ENCODE measurements at places on chromosomes 12 and 14.
A peak's percentile ranks its signal among the peaks of the same experiment; 100 is the strongest.

- DNase-seq = peak; percentile 62
Measured at GRCh38 chr14:61452452-61452851, 131.1 kb downstream of the PRKCH start.

GRCh38 chr12:90628213-90628612 is 326.8 kb downstream of the CCER1 start:
- DNase-seq = no peak

DNA sequence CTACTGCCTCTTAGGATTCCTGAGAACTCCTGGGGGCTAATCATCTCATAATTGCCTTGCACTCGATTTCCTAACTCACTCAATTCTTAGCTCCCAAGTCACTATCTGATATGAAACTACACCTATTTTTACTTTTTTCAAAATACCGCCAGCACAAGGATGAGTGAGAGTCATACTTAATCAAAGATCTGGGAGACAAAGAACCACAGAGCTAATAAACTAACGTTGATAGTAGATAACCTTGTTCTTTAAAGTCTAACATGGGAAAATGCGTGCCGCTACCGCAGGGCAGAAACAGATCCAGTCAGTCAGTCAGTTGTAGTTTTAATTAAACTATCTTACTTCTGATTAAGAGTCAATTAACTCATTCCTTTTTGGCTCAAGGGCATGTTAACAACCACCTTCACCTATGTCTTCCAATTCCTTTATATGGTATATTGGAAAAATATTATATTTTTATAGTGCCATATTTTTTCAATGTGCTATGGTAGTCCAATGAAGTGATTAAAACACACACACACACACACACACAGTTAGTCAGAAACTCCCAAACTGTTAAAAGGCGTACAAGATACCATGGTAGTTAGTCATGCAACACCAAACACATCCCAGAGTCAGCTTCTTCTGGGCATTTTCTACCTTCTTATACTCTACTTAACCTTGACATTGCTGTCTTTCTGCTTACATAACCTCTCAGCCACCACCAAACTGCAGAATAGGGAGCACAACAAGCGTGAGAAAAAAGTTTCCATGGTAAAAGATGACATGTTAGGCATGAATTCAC is 114.0 kb downstream of the KLHL28 start:
- no peak for DNase-seq

GRCh38 chr14:92584220-92584619 is 70.6 kb downstream of the RIN3 start:
- DNase-seq = no peak

GRCh38 chr14:80809663-80810062 is 131.9 kb downstream of the CEP128 start:
- no peak for DNase-seq

DNA sequence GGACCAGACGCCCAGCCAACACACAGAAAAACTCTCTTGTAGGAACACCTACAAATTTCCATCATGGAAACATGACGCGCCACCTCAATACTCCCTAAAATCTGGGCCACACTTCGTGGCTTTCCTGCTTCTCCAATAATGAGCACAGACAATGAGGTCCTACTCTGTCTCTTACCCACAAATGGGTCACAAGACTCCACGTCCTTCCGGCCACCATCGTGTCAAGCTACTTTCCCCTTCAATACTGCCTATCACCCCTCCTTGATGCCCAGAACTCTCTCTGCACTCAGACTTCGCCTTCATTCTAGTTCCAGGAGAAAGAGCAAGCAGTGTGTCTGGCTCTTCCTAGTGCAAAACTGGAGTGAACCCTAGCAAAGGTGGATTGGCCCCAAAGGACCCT is 28.1 kb downstream of the SBNO1 start:
- DNase-seq = no peak

- peak; percentile 70 for DNase-seq
Measured at GRCh38 chr14:70073924-70074566, 114.7 kb downstream of the SLC8A3 start.

DNA sequence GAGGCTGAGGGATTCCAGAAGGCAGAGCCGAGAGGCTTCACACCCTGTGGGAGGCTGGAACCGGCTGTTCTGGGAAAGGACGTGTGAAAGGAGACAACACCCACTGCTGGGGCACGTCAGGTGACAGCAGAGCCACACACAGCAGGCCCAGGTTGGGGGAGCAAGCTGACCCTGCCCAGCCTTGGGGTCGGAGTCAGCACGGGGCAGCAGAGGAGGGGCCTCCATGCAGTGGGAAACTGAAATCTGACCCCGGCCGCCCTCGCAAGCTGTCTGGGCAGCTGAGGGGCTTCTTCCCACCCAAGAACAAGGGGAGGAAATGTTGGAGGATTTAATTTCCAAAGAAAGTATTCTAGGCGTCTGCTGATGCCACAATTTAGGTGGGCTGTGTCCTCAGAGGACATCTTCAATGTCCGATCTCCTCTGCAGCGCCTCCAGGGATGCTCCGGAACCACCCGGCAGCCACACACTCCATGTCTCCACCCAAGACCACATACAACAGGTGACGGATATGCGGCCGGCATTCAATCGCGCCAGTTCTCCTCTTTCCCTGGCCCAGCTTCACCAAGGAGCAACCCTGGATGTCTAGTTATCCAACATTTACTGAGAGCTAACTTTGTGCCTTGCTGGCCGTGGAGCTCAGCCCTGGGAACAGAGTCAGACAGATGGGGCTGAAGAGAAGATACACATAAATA is 30.7 kb downstream of the SNRNP35 start:
- no peak for DNase-seq

- DNase-seq = peak; percentile 66
Measured at GRCh38 chr12:49264466-49264872, 413 bp upstream of the TUBA1C start.

- no peak for DNase-seq
Measured at GRCh38 chr12:33223956-33224355, 215.7 kb downstream of the SYT10 start.

DNA sequence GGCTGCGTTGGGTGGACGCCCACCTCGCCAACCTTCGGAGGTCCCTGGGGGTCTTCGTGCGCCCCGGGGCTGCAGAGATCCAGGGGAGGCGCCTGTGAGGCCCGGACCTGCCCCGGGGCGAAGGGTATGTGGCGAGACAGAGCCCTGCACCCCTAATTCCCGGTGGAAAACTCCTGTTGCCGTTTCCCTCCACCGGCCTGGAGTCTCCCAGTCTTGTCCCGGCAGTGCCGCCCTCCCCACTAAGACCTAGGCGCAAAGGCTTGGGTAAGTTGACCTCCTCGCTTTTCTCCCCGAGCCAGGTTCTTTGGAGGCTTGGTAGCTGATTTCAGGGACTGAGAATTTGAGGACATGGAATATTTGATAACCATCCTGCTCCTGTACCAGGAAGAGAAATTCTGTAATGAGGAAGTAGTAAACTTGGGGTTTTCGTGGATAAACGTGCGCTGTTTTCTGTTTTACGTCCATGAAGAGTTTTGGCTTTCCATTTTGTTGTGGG is 530 bp downstream of the APAF1 start:
- peak; percentile 16 for DNase-seq

DNA sequence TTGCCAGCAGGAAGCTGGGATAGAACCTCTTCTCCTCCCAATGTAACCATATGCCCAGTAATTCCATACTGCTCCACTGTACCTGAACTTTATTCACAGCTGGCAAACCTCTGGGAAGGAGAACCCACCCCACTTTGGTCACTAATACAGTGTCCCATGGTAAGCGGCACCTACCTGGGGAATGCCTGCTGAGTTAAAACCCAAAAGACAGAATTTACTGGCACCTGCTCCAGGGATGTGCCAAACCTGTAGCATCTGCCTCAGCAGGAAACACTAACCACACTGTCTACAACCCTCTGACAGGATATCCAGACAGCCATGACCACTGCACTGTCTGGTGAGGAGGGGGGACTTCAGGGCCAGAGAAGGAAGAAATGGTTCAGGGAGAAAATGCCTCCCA is 26.6 kb downstream of the DDX24 start:
- DNase-seq = no peak

DNA sequence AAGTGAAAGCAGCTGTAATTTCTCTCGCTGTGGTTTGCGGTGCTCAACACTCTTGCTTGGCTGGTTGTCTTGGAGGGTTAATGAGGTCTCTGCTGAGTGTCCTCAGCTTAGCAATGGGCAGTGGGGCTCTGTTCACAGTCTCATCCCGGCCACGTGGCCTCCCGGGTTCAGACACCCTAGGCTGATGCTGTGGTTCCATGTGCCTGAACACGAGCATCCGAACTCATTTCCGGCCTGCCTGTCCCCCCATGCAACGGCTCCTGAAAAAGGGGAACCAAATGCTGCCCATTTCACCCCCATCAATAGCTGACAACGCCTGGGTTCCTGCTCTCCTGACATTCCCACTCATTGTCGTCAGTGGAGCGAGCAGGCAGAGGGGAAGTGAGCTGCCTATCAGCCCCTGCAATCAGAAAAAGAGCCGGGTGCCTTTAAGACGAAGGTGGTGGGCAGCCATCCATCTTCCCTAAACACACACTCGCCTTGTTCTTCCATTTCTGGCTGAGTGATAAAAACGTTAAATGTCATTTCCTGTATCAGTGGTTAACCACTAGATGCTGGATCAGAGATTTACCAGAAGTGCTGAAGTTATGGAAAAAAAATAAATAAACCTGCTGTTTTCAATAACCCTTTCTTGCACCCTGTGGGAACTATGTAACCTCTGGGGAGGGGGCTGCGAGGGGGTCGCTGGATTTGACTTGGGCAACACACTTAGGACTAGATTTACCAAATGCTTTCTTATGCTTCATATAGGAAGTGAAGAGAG is 60.3 kb upstream of the BCL2L14 start:
- peak; percentile 74 for DNase-seq

DNA sequence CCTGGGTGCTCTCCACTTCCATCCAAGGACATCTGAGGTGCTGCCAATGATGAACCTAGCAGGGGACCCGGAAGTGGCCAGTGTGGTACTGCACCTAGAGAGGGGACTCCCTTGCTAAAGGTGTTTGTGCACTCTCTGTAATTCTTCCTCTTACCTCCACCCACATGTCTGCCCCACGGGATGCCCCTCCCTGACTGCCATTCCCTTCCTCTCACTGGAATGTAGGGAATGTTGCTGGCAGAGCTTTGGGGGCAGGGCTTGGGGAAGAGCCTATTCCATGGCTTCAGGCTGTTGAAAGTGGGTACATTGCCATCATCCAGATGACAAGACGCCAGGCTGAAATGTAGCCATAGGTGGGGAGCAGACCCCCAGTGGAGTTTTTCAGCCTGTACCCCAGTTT is 153.2 kb downstream of the SMOC1 start:
- no peak for DNase-seq

- DNase-seq = no peak
Measured at GRCh38 chr12:100473716-100474150, at the start of gene NR1H4. NR1H4 (plus strand) TSS chr12:100473866; CDS start chr12:100493324, 19,458 bp downstream.

DNA sequence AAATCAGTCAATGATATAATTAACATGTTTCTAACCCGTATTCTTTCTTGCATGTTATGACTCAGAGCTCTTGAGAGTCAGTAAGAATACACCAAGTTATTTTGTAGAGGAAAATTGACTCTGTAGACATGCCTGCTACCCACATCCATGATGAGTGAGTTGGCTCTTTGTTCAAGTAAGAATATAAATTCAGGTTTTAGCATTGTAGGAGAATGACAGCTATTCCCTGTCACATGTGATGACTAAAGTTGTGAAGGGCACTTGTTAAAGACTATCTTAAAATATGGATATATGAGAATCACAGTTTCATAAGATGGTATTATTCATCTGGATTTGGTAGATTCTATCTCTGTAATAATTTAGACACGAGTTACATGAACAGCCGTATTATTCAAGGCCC is 209.1 kb downstream of the CCDC59 start:
- DNase-seq = no peak

DNA sequence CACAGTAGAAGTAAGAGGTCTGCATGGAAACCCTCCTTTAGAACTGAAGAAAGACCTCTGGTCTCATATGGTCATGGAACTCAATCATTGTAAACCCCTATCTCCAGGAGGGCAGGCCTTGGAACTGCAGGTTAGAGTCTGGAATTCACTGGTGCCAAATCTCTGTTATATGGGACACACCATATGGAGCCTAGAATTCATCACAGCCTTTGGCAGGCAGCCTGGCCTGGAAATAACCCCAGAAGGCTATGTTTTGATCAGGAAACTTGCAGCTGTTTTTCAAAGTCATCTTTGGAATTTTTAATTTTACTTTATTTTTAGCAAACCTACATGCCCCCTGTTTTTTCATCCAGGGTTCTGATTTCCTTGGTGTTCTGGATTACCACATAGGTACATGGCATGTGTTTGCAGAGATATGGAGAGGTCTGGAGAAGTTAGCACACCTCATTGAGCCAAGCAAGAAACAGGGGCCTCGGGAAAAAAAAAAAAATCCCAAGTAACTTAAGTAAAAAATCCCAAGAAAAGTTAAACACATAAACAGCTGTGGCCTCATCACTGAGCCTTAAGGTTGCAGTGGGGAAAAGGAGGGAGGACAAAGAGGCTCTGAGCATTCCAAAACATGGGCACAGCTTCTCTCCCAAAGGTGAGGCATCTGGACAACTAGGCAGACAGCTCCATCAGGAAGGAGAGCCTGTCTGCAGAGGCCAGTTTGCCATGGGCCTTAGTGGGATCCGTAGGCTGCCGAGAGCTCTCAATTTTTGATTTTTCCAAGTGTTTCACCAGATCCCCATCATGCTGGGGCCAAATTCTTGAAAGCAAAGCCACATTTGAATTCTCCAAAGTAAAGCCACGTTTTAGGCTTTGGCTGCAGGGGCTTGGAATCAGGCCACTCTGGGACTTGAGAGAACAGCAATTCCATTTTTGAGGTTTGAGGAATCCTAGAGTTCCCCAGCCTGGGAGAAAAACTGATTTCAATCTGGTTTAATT is 339.6 kb upstream of the TBX3 start:
- no peak for DNase-seq

DNA sequence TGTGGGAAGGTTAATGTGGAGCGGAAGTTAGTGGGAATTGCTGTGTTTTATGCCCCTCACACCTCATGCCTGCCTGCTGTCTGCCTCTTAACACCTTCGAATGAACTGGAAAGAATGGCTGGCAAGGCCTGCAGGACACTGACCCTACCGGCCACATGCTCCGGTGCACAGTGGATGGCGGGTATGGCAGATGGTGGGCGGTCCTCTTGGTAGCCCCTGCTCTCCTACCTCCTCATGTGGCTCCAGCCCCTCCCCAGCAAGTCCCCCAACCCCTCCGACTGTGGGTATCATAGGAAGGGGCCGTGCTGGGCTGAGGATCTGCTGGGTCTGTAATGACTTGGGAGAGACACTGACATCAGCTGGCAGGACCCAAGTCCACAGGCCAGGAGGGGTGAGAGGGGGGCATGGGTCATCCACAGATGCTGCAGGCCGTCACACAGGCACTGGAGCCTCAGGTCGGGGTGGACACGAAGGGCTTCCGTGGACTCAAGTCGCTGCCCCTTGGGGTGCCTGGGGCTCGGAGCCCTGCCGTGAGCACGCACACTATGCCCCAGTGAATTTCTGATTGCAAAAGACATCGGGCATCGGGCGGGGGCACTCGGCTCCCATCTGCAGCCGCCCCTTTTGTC is 77.4 kb downstream of the KIF26A start:
- no peak for DNase-seq

DNA sequence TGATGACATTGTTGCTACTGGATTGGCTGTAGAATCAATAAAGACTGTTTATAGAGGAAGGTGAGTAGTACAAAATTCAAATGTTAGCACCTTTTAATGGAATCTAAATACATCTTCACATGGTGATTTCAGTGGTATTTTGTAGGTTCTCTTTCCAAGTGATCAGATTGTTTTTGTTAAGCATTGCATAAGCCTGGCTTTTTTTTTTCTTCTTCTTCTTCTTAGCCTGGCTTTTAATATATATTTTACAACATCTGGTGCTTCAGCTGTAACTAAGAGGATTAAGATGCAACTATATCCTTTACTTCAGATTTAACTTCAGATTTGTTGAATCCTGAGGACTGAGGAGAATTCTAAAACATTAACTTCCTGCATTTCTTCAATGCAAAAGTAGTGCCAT is 57.3 kb upstream of the ATF1 start:
- no peak for DNase-seq

Data from stimulated activated naive CD8-positive, alpha-beta T cell treated with anti-CD3 and anti-CD28 coated beads, Interleukin-15, Interleukin-2, amounts not matched to agents 100 U/mL and 50 U/mL, for 24 hours (primary cell).